ENCODE measurements at places on chromosomes 12 and 14. TPM values are rescaled to one million over a fixed set of nuclear protein-coding genes. Genes with fewer than 3 reads are reported as not detected.

The DYNC1H1 gene
- total RNA-seq: 531 TPM

DNA sequence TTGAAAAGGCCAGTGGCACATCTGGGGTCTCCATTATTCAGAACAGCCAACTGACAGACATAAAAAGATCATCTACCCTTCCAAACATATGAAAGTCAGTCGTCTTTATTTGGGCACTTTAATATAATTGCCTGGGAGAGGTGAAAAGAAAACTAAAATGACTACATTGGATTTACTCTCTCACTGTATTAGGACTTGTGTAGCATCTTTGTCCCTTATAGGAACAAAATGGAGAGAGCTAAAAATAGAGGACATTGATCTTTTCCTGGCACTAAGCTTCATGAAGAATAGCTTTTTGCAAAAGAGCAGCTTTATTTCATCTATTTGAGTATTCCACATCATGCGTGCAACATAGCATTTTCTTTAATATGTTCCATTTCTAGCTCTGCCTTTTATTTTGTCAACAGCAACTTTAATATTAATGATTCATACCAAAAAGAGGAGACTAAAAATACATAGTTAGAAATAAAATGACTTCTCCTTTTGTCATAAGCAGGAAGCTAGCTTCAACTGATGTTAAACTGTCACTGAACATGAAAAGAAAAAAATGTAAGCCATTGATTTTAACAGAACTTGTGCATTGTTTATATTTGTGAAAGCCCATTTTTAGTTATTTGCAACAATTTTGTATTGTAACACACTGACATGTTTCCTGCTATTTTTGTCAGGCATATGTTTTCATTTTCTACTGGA is 254.6 kb downstream of the SEC23A start:
- no peak for DNase-seq

The TMPRSS12 gene
- total RNA-seq: not detected

GRCh38 chr12:13186302-13186701 is 10.2 kb upstream of the EMP1 start:
- no peak for DNase-seq

The TSPAN11 gene
- total RNA-seq: 1.7 TPM

DNA sequence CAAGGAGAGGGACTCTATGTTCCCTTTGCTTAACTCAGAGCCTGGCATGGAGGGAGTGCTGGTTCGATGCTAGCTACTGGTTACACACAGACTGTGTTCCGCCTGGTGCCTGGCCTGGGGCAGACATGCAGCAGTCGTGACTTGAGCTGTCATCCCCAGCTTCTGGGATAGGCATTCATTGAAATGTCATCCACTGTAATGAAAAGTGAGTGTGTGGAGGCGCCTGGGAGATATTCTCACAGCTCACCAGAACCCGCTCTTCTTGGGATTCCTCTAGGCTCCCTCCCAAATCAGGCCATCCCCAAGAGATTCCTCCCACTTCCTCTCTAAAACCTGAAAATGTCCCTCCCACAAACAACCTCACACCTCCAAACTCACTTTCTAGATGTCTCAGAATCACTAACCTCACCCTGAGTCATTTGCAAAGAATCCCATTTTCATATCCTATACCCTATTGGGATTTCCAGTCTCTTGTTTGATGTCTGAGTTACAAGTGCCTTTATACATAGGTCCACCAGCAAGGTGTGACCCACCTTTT is 82.8 kb downstream of the CRACR2A start:
- no peak for DNase-seq

Measured in Peyer's patch (tissue), 4 donors.